ENCODE measurements at places on chromosomes 11 and 22.

GRCh38 chr11:76152741-76153570 is 53.3 kb downstream of the WNT11 start:
- no peak for DNase-seq

GRCh38 chr22:46791201-46791731 is 28.8 kb downstream of the TBC1D22A start:
- peak; percentile 85 for DNase-seq

- no peak for DNase-seq
Measured at GRCh38 chr22:25451480-25452114, 112.9 kb upstream of the GRK3 start.

DNA sequence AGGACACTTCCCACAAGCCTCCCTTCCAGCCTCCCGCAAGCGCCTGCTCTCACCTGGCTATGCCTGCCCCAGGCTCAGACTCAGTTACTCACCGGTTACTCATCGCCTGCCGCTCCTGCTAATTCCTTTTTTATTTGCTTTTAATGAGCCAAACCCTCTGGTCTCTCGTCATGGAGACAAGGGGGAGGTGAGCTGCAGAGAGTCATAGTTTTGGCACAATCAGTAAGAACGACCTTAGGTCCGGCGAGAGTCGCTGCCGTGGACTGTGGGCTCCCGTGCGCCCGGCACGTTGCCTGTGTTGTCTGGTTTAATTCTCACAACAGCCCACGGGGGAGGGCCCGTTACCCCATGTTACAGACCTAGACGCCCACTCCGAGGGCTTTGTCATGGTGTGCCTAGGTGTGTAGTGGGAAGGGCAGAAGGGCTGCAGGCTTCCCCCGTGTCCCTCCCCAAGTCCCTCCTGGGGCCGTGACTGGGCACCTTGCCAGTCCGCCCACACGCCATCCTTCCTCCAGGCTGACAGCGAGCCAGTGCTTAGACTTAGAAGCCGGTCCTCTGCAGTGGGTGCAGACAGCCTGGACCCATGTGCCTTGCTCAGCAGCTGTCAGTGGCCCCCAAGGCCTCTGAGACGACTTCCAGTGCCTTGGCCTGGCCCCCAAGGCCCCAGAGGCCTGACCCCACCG is 42.2 kb downstream of the WNT7B start:
- no peak for DNase-seq

GRCh38 chr11:22787551-22788162 is 41.9 kb downstream of the SVIP start:
- DNase-seq: peak; percentile 49

GRCh38 chr11:9787981-9788521 is 124.2 kb downstream of the SWAP70 start:
- DNase-seq: no peak

- DNase-seq: no peak
Measured at GRCh38 chr11:79219186-79220045, 221.4 kb downstream of the TENM4 start.

DNA sequence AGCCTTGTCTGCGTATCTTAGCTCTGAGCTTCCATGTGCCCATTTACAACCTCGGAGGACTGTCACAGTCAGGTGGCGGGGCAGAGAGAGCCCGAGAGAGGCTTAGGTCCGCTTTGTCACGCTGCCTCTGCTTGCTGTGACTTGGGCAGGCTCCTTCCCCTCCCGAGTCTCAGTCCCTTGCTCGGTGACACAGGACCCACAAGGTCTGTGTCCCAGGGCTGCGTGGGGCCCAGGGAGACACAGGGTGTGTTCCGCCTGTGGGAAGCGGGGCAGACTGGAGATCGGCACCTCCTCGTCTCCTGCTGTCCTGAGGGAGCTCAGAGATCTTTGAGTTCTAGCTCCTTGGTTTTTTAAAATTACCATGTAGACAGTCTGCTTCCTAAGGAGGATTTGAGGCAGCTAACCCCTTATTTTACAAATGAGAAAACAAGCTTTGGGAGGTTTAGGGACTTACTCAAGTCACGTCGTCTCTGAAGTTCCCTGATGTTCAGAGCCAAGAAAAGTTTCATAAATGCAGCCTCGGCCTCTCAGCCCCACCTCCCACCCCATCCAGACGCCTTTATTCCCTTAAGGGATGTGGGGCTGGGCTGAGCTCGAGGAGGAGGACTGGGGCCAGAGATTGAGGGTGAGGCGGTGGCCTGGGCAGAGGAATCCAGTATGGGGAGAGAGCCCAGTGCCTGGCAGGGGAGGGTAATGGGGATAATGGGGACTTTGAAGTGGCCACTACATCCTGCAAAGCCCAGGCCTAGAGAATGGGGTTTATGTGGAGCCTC is 103.6 kb downstream of the NECTIN1 start:
- DNase-seq: no peak

GRCh38 chr22:17120711-17121232 is 388 bp downstream of the TMEM121B start:
- no peak for DNase-seq

DNA sequence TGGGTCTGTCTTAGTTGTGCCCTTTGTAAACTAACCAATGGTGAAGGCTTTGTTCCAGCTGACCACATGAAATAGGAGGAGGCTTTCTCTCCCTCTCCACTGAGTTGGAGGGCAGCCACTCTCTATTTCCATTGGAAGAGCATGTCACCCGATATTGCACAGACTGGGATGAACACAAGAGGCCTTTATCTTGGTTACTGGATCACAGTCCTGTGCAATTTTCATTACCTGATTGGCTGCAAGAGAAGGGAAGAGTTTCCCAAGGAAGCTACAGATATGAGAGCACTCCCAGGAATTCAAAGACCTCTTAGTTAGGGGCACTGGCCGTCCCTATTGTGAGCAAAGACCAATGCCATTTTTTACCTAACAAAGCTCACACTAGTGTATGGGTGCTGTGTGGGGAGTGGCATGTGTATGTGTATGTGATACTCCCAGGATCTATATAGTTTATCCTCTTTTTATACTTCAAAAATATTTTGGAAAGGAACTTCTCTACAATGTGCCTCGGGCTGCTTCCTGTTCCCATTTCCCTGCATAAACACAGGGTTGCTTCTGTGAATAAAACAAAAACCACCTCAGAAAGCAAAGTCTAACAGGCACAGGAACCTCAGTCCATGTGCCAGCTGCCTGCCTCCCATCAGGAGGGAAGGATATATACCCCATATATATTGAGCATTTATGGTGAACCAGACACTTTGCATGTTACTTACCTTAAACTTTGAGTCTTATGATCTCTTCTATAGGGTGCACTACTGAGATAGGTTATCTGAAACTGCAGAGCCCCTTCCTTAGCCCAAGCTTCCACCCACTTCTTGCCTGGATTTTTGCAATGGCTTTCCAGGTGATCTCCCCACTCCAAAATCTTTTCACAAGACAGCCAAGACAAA is 126.5 kb downstream of the RASSF10 start:
- peak; percentile 95 for DNase-seq

DNA sequence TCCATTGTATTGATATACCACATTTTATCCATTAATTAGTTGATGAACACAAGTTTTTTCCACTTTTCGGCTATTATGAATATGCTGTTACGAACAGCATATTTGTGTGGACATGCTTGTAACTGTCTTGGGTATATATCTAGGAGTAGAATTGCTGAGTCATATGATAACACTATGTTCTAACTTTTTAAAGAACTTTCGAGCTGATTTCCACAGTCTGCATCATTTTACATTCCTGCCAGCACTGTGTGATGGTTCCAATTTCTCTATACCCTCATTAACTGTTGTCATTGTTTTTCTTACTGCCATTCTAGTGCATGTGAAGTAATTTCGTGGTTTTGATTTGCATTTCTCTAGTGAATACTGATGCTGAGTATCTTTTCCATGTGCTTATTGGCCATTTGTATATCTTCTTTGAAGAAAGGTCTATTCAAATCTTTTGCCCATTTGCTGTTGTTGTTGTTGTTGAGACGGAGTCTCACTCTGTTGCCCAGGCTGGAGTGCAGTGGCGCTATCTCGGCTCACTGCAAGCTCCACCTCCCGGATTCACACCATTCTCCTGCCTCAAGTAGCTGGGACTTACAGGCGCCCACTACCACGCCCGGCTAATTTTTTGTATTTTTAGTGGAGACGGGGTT is 7.4 kb upstream of the RCE1 start:
- DNase-seq: no peak

- DNase-seq: no peak
Measured at GRCh38 chr22:25364736-25365241, 145.3 kb downstream of the CRYBB2 start.

- no peak for DNase-seq
Measured at GRCh38 chr22:32618441-32619140, 144.0 kb downstream of the FBXO7 start.

DNA sequence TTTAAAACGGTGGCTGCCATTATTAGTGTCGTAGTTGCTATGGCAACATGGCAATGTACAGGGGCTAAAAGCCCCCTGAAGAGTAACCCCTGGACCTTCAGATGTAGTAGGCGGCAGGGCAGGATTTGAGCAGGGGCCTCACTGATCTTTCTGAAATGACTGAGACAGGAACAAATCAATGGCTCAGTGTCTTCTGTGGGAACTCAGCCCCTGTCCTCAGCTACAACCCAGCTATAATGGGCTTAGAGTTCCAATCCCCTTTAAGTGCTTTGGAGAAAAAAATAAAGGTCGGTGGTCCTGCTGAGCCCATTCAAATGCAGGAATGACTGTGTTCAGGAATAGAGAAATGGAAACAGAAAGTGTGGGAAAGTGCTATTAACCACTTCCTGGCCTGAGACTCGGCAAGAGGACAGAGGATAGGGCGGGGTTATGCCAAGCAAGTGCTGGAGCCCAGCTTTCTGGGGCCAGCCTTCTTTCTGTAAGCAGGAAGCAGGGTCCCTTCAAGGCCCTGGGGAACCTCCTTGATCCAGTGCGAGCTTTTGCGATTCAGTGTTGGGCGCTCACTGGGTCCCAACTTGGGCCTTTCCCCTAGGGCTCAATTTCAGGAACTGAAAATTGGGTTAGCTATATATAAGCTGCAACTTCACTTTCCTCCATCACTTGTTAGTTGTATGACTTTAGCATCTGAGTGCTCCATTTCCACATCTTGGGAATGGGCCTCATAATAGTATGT is 6.1 kb upstream of the CD82 start:
- DNase-seq: no peak

- no peak for DNase-seq
Measured at GRCh38 chr11:22497474-22497873, 128.1 kb downstream of the FANCF start.

DNA sequence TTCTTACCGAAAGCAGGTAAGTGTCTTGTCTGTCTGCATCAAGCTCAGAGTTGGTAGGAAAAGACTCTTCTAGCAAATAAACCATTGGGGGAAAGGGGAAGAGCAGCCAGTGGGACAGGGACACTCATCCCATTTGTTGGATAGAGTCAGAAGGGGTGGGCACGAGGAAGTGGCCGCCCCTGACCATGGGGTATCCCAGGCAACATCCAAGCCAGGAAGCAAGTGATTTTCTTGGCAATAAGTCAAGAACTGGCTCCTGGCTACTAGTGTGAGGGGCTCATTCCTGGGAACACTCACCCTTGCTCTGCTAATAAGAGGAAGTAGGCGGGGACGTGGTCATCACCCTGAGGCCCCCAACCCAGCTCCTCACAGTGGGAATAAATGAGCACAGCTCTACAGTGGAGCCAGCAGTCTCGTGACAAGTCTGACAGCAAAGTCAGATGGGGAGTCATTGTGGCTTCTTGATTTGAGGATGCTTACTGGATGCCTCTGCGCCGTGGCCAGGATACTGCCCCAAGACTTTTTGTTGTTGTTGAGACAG is 6.7 kb downstream of the SLC25A18 start:
- peak; percentile 35 for DNase-seq

GRCh38 chr11:109894242-109894641 is 198.9 kb upstream of the ZC3H12C start:
- DNase-seq: no peak

GRCh38 chr11:133981156-133981555 is 24.4 kb upstream of the IGSF9B start:
- no peak for DNase-seq

DNA sequence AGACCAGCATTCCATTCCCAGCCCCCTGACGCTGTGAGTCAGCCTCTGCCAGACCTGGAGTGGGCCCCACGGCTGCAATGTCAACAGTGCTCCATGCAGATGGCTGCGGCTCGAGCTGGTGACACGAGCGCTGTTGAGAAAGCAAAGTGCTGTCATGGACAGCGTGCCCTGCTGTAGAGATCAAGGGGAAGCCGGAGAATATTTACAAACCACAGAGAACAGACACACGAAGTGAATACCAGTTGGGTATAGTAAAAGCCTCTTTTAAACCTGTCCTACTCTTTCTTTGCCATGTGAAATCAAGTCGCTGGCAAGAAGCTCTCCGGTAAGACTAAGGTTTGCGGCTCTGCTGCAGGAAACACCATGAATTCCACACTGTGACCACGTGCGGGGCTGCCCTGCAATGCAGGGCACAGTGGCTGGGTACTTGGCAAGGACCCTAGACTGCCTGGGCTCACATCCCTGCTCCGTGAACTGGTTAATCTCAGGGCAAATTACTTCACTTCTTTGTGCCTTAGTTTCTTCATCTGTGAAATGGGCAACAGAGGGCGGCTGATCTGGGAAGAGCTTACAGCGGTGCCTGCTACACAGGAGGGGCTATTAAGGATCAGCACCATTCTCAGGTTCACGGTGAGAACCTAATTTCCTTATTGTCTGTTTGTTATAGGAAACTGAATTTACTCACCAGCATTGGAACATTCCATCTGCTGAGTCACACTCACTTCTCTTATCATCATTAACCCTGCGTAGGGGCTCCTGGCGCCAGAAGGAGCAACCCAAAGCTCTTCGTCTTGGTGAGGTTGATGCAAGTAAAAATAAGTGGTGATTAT is 27.8 kb upstream of the ELFN2 start:
- DNase-seq: no peak

DNA sequence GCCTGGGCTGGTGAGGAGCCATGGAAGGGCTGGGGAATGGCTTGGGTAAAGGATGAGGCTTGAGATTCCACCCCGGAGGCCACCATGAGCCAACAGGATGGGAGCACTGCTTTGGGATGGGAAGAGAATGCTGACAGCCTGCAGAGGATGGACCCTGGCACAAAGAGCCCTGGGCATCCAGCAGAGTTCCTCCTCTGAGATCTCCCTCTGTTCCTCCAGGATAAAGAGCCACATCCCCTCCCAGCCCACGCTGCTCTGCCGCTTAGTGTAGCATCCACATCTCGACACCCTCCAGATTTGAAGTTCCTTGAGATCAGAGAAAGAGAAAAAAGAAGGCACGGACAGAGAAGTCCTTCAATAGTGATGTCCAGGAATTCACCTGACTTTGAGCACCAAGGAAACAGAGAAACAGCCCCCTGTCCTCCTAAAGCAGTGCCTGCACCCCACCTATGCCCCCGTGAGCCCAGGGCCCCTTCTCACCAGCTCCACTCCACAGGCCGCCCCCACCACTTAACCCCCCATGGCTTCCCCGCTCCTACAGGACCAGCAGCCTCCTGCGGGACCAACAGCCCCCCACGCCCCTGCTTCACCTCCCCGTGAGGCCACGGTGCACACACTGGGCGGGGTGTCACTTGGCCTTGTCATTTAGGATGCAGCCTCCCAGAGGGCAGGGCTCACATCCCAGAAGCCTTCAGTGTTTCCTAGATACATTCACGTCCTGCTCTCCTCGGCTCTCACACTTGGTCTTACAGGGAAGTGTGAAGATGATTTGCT is 180.5 kb downstream of the SHANK2 start:
- DNase-seq: no peak
